ENCODE measurements at places on chromosomes 1 and 21.

GRCh38 chr1:22652881-22653316 is at the start of gene C1QB:
Gene C1QB (plus strand): TSS chr1:22653236. CDS start chr1:22659463, 6,227 bp downstream.
- DNase-seq, result no peak

DNA sequence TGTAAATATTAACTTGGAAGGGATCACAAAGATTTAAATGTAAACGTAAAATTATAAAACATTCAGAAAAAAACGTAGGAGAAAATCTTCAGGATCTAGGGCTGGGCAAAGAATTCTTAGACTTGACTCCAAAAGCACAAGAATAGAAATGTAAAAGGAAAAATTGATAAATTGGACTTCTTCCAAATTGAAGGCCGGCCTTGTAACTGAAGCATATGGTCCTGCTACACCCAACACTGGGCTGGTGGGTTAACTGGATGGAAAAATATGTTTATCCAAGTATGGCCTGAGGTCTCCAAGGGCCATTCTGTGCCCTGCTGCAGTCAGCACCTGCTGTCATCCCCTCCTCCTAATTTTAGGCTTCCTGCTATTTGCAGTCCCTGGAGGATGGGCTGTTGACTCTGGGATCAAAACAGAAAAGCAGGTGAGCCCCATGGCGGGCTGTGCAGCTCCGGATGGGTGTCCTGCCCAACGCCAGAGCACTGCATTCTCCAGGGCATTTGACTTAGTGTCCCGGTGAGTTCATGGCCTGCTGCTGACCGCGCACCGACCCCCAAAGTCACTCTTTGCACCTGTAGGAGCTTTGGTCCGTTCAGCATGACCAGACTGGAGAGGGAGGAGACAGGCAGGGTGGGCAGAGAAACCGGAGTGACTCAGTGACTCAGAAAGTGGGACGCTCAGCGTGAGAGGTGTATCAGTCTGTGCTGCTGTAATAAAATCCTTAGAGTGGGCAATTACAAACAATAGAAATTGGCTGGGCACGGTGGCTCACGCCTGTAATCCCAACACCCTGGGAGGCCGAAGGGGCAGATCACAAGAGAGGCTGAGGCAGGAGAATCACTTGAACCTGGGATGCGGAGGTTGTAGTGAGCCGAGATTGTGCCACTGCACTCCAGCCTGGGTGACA is 6.1 kb upstream of the AIRE start:
- peak; percentile 65 for DNase-seq

- peak; percentile 76 for DNase-seq
Measured at GRCh38 chr1:156126043-156126629, 11.6 kb downstream of the LMNA start.

GRCh38 chr1:212244441-212244840 is 40.8 kb upstream of the PPP2R5A start:
- DNase-seq, result no peak

DNA sequence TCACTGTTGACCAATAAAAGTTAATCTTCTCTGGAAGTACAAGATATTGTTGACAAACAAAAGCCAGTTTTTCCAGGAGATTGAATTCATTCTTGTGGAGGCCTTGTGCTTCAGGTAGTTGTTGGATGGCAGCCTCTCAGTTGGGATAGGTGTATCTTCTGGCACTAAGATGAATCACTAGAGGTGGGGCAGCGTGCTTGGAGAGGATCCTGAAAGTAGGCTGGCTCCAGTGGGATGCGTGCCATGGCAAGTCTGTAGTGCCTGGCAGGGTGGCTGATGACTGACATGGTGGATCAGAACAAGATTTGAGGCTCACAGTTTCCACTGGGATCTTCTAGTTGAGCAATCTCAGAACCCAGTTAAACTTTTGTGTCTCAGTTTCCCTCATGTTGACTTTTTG is 2.4 kb downstream of the VPS13D start:
- no peak for DNase-seq

DNA sequence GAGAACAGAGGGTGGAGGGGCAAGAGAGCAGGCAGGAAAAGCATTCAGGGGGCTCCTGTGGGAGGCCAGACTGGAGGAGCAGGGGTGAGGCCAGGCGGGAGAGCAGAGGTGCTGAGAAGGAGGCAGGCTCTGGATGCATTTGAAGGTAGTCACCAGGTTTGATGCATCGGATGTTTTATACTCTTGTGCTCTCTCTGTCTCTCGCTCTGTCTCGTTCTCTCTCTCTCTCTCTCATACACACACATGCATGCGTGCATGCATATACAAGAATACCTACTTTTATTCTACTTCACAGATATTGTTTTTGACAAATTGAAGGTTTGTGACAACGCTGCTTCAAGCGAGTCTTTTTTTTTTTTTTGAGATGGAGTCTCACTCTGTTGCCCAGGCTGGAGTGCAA is 15.0 kb upstream of the ITPKB start:
- no peak for DNase-seq

DNA sequence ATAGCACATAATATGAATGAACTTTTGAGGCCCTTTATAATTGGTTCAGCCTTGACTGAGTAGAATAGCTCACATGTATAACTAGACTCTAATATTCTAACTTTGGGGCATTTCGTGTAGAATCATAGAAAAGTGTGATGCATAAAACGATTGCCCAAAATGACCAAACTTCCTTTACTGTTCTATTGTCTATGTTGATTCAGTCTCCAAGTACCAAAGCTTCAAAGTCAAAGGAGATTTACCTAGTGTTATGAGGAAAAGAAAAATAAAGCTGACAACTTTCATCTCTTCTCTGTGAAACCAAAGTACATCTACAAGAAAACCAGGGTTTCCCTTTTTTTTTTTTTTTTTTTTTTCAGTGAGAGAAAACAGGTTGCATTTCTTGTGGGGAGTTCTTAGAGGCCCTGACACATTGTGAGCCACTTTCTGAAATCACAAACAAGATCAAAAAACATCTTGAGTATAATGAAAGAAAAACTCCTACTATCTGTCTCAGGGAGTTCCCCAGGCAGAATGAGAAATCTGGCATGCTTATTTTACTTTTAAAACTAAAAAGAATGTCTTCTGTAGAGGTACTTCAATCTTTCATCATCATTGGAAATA is 183.4 kb downstream of the TNFSF18 start:
- no peak for DNase-seq

GRCh38 chr21:45412909-45413611 is 8.1 kb downstream of the COL18A1 start:
- DNase-seq, result no peak

DNA sequence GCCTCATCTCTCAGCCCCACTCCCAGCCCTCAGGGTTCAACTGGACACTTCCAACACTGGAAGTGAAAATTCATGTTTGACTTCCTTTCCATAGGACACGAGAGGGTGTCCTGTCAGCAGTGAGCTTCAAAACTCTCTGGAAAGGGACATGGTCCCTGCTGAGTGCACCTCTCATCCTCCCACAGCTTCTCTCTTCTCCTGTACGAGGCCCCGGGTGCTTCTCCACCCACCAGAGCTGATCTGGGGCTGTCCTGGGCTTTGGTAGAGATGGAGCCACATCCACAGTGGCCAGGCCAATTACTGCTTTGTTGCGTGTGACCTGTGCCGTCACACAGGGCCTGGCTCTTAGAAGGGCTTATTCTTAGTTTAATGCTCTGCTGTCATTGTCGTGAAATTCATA is 182.3 kb downstream of the RRAGC start:
- no peak for DNase-seq

GRCh38 chr1:175307160-175307559 is 114.6 kb upstream of the KIAA0040 start:
- DNase-seq, result no peak

- peak; percentile 12 for DNase-seq
Measured at GRCh38 chr1:53878492-53879105, 11.0 kb downstream of the YIPF1 start.

DNA sequence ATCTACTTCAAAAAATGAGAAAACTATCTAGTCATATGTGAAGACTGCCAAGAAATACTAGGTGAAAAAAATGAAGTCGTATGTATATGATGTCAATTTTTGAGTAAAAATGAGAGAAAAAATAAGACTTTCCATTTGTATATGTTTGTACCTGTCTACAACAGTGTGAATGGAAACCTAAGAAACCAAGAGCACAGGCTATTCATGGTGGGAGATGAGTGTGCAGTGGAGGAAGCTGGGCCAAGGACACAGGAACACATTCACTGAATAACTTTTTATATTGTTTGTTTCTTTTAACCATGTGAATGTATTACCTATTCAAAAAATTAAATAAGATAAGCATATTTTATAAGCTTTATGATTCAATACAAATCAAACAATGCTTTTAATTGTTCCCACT is 67.0 kb downstream of the ERO1B start:
- DNase-seq, result no peak

GRCh38 chr1:172215006-172215405 is 205.5 kb upstream of the C1orf105 start:
- no peak for DNase-seq

- no peak for DNase-seq
Measured at GRCh38 chr1:222767152-222767571, 30.2 kb downstream of the FAM177B start.

- no peak for DNase-seq
Measured at GRCh38 chr1:200107004-200107470, 79.5 kb downstream of the NR5A2 start.

DNA sequence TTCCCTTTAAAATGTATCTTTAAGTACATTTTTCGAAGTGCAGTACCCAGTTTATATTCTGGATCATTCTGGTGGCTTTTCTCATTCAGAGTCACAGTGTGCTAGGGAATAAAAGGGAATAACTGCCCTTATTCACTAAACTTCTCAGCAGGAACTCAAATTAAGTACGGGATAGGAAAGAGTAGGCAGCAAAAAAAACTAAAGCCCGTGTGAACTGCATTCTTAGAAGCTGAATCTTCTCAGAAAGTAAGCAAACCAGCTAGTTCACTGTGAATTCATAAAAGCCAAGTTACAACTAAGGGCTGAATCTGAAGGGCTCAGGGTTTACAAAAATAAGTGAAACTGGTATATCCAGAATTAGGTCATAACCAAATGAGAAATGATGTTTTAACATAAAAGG is 22.0 kb downstream of the PRPF38A start:
- no peak for DNase-seq

GRCh38 chr1:183702813-183703198 is 49.7 kb upstream of the APOBEC4 start:
- no peak for DNase-seq

DNA sequence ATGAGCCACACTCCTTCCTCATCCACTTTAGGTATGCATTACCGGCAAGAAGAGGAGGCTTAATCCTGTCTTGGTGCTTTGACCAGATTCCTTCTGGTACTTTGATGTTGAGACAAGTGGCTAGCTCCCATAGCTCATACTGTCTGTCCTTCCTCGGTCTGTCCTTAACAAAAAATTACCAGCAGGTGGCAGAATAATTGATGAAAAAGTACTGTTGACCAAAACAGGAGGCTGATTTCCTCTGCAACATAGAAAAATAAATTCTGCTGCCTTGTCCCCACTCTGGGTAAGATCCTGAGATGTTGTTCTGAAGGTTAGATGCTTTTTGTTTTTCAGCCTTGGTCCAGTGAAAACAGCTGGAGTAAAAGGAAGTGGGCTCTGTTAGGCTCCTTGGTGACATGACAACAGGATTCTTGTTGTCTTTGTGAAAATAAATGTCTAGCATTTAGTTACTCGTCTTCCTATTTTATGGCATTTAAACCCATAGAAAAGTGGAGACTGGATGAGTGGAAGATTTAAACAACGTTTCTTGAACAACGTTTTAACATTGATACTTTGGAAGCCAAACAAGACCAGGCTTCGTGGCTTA is 11.2 kb upstream of the HJV start:
- DNase-seq, result peak; percentile 29

GRCh38 chr1:46488343-46489168 is 1.1 kb upstream of the DMBX1 start:
- DNase-seq, result no peak

- DNase-seq, result no peak
Measured at GRCh38 chr1:213457186-213457585, 406.1 kb downstream of the RPS6KC1 start.

DNA sequence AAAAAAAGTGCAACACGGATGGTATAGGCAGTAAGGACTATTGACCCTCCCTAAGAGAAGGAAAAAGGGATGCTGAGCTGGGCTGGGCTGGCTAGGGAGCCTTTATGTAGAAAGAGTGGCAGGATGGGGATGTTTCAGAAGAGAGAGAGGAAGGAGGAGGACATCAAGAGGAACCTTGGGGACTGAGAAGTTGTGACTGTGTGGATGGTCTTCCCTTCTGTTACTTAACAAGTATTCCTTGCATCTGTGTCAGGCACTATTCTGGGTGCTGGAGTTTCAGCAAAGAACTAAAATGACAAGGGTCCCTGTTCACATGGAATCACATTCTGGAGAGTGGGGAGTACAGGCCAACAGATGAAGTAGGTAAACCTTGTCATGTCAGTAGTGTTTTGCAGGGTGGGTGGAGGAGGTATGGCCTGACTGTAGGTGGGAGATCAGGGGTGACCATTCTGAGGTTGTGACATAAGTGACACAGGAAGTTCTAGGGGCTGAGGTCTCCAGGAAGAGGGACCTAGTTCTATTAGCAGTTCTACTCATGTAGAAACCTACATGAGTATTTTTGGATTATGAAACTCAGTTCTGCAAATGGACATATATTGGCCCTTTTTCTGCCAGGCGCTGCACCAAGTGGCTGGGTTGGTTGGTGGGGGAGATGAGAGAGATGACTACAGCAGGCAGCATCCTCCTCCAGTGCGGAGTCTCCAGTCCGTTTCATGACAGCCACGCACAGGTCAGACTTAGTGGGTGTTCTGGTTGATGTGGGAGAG is 53.8 kb downstream of the PRDM2 start:
- no peak for DNase-seq

- no peak for DNase-seq
Measured at GRCh38 chr1:206516728-206516990, 9.3 kb downstream of the RASSF5 start.

GRCh38 chr1:27489973-27490741 is at the start of gene WASF2:
Gene WASF2 (minus strand): TSS chr1:27490167. CDS start chr1:27428890, 61,277 bp downstream.
- DNase-seq, result peak; percentile 96

GRCh38 chr1:147567594-147568381 is 26.5 kb downstream of the BCL9 start:
- no peak for DNase-seq

- DNase-seq, result no peak
Measured at GRCh38 chr1:155946633-155947219, 5.3 kb downstream of the RXFP4 start.

GRCh38 chr1:7940745-7941436 is at the start of gene TNFRSF9:
Gene TNFRSF9 (minus strand): TSS chr1:7940839. CDS start chr1:7939994, 845 bp downstream.
- DNase-seq, result no peak

- no peak for DNase-seq
Measured at GRCh38 chr1:55605155-55605554, 390.0 kb upstream of the USP24 start.

DNA sequence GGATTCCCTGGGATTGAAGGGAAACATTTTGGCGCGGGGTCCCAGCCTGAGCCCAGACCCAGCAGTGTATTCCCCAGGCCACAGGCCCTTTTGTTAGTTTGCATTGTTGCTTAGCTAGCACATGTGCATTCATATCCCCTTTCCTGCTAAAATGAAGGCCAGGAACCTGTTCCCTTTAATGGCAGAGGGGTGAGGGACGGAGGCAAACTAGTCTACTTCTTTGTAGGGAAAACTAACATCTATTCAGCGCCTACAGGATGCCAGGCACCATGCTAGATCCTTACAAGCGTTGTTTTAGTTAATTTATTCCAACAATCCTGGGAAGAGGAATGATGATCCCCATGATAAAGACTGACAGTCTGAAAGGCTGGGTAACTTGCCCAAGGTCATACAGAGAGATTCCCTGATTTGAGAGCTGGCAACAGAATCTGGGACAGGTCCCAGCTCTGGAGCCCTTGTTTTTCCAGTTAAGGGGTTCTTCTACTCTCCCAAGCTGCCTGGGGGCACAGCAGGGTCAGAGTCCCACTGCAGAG is 595 bp upstream of the E2F2 start:
- DNase-seq, result no peak

Data from NCI-H1930 (cell line).